K562 (cell line): ENCODE measurements at places on chromosomes 6 and 20. TPM values are rescaled to one million over a fixed set of nuclear protein-coding genes. Genes with fewer than 3 reads are reported as not detected.

ARFGEF2 gene
- 16.8 and 18.8 TPM in 2 replicates for total RNA-seq

MTFR2 gene
- 25.7 and 29.1 TPM in 2 replicates for total RNA-seq

DNA sequence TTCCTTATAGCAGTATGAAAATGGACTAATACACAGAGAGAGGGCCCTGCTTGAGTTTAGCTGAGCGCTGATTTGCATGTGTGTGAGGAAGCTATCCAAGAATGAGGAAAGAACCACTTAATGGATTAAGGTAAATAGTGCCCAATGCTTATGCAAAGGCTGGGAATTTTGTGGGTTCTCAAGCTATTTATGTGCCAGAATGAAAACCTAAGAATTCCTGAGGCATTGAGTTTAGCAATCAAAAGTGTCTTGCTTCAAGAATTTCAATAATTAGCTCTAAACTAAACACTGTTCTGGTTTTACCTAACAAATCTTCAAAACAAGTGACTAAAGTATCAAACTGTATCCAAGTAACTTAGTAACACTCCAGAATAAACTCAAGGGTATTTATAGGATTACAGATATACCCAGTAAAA lies 7.0 kb upstream of the OR14J1 start:
- H3K4me1 ChIP-seq = no peaks in the 10 kb centered on the region
- no peak overlapping the region for H3K27ac ChIP-seq
- DNase-seq = no peak
- no peaks in the 10 kb centered on the region for H3K36me3 ChIP-seq

- H3K4me3 ChIP-seq = no peak overlapping the region
- no peaks in the 10 kb centered on the region for H3K36me3 ChIP-seq
- no peak for DNase-seq
These were observed 101.4 kb upstream of the PDE7B start for GRCh38 chr6:135750081-135750480.

GRCh38 chr20:12925210-12925755 lies 83.5 kb upstream of the SPTLC3 start:
- no peak overlapping the region for H3K27ac ChIP-seq
- no peaks in the 10 kb centered on the region for H3K4me1 ChIP-seq
- H3K36me3 ChIP-seq = no peaks in the 10 kb centered on the region
- H3K27me3 ChIP-seq = no peaks in the 10 kb centered on the region
- no peak overlapping the region for H3K4me3 ChIP-seq

GRCh38 chr20:19709635-19710335 lies 48.3 kb upstream of the RIN2 start:
- no peak overlapping the region for H3K4me3 ChIP-seq
- H3K4me1 ChIP-seq = no peaks in the 10 kb centered on the region
- no peaks in the 10 kb centered on the region for H3K27me3 ChIP-seq

- no peak overlapping the region for H3K4me3 ChIP-seq
- H3K27me3 ChIP-seq = no peaks in the 10 kb centered on the region
- H3K4me1 ChIP-seq = no peaks in the 10 kb centered on the region
- no peaks in the 10 kb centered on the region for H3K36me3 ChIP-seq
These were observed 150.4 kb downstream of the INSM1 start for GRCh38 chr20:20518263-20518662.
